Aorta (tissue), 5 donors: ENCODE measurements at places on chromosomes 7 and 10. TPM values are rescaled to one million over a fixed set of nuclear protein-coding genes. Genes with fewer than 3 reads are reported as not detected.

The LIPM gene
- total RNA-seq, result not detected

The IMPDH1 gene
- 41.5 TPM for total RNA-seq

The RADIL gene
- 4.0 TPM for total RNA-seq

The PURB gene
- total RNA-seq, result 33.9 TPM

DNA sequence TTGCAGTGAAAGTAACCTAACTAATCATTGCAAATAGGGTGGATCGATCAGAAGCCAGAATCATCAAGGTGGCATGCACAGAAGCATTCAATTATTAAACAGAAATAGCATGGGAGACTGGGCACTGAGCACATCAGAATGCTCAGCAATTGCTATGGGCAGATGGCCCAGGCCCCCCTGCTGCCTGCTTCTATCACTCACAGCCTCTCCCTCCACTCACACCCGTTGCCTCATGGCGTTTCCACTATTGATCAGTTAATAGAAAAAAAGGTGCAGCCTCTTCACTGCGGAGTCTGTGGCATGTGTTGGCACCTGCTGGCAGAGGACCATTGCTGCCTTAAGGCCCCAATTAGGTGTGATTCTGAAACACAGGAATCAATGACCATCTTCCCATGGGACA lies 11.2 kb upstream of the HTR5A start:
- H3K4me3 ChIP-seq, result no peak overlapping the region
- H3K4me1 ChIP-seq, result no peaks in the 10 kb centered on the region
- no peaks in the 10 kb centered on the region for H3K27me3 ChIP-seq
- H3K36me3 ChIP-seq, result no peaks in the 10 kb centered on the region
- DNase-seq, result no peak

- no peak overlapping the region for H3K27ac ChIP-seq
- no peaks in the 10 kb centered on the region for H3K27me3 ChIP-seq
- no peak for DNase-seq
- H3K4me1 ChIP-seq, result no peaks in the 10 kb centered on the region
- peaks cover 13% of the 10 kb centered on the region for H3K36me3 ChIP-seq
Observed at GRCh38 chr10:97676770-97677581, 10.1 kb downstream of the AVPI1 start.

GRCh38 chr7:36563706-36564327 lies 160.5 kb downstream of the AOAH start:
- no peak for DNase-seq
- H3K36me3 ChIP-seq, result no peaks in the 10 kb centered on the region
- H3K4me1 ChIP-seq, result no peaks in the 10 kb centered on the region
- H3K4me3 ChIP-seq, result no peak overlapping the region
